ENCODE measurements at places on chromosomes 5 and 9. TPM values are rescaled to one million over a fixed set of nuclear protein-coding genes. Genes with fewer than 3 reads are reported as not detected.

PRR16 gene
- total RNA-seq, result 10.7 TPM

DNA sequence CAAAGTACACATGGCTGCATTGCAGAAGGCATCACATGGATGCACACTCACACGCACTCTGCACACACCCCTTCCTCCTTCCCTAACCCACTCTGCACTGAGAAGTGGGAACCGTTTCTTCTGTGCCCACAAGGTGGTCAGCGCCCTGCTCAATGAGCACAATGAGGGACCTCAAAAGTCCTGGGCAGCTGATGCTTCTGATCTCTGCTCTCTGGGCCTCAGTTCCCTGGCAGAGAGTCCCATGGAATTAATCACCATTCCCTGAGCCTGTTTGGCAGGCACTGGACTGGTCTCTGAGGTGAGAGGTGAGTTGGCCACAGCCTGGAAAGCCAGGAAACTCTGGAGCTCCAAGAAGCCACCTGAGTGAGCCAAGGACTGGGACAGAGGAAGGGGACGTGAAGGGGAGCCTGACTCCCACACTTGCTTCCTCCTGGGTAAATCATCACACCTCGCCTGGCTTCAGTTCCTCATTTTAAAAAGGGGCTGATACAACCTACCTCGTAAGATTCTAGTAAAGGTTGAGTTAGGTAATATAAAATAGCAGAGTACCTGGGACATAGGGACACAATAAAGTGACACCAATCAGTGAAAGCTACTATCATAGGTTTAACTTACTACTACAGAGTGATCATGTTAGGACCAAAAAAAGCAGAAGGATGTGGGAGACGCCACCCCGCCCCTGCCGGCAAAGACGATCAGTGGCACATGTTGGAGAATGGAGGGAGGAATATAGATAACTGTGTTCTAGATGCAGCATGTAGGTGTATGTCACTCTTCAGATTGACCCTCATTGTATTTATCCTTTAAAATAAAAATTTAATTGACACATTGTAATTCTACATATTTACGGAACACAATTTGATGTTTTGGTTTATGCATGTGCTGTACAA lies 21.1 kb upstream of the IGFBPL1 start:
- no peak for DNase-seq
- peaks cover 11% of the 10 kb centered on the region for H3K4me1 ChIP-seq
- H3K27me3 ChIP-seq, result no peaks in the 10 kb centered on the region
- H3K27ac ChIP-seq, result no peak overlapping the region
- no peaks in the 10 kb centered on the region for H3K36me3 ChIP-seq

DNA sequence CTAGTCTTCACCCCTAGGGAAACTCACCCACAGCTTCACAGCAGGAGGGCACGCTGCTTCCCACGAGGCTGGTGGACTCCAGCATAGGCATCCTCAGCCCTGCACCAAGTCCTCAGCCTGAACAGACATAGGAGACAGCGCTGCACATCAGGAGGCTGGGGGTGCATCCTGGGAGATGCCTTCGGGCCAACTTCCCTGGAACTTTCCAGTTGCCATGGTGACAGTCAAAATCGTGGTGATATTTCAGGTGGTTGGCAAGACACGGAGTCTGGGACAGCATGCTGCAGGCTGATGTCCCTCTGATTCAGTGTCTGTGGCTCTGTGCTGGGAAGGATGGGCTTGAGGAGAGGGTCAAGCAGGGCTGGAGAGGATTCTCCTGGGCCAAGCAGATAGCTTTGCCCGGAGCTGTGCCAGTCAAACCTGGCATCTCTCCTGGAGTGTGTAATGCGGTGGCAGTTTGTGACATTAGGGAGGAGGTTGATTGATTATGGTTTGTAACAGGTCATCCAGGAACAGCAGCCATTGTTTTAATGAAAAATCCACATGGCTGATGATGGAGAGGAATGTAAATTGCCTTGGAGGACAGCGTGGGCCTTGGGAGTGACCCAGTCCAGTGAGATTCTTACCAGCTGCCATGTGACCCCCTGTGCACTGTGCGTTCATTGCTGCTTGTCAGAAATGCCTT lies 35.6 kb upstream of the SEMA4D start:
- no peak for DNase-seq
- H3K27ac ChIP-seq, result no peak overlapping the region
- H3K27me3 ChIP-seq, result peaks cover 8% of the 10 kb centered on the region
- no peak overlapping the region for H3K4me3 ChIP-seq
- H3K4me1 ChIP-seq, result peaks cover 5% of the 10 kb centered on the region

GRCh38 chr5:862367-863243 lies 11.8 kb upstream of the ZDHHC11 start:
- no peaks in the 10 kb centered on the region for H3K4me1 ChIP-seq
- peaks cover 17% of the 10 kb centered on the region for H3K36me3 ChIP-seq
- H3K27ac ChIP-seq, result no peak overlapping the region
- no peak for DNase-seq
- H3K4me3 ChIP-seq, result no peak overlapping the region
